EH (cell line): ENCODE measurements at places on chromosomes 1 and 21.

GRCh38 chr1:173506437-173506836, 29.3 kb downstream of the PRDX6 start:
- no peak for DNase-seq

DNA sequence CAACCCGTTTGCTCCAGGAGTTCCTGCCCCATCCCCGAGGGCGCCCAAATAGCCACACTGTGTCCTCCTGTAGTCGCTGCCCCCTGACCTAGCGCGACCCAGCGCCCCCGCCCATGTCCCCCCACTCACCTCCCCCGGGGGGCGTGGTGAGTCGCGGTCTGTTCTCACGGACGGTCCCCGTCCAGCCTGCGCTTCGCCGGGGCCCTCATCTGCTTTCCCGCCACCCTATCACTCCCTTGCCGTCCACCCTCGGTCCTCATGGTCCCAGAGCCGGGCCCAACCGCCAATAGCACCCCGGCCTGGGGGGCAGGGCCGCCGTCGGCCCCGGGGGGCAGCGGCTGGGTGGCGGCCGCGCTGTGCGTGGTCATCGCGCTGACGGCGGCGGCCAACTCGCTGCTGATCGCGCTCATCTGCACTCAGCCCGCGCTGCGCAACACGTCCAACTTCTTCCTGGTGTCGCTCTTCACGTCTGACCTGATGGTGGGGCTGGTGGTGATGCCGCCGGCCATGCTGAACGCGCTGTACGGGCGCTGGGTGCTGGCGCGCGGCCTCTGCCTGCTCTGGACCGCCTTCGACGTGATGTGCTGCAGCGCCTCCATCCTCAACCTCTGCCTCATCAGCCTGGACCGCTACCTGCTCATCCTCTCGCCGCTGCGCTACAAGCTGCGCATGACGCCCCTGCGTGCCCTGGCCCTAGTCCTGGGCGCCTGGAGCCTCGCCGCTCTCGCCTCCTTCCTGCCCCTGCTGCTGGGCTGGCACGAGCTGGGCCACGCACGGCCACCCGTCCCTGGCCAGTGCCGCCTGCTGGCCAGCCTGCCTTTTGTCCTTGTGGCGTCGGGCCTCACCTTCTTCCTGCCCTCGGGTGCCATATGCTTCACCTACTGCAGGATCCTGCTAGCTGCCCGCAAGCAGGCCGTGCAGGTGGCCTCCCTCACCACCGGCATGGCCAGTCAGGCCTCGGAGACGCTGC, 1.1 kb downstream of the HTR6 start:
- no peak for DNase-seq

DNA sequence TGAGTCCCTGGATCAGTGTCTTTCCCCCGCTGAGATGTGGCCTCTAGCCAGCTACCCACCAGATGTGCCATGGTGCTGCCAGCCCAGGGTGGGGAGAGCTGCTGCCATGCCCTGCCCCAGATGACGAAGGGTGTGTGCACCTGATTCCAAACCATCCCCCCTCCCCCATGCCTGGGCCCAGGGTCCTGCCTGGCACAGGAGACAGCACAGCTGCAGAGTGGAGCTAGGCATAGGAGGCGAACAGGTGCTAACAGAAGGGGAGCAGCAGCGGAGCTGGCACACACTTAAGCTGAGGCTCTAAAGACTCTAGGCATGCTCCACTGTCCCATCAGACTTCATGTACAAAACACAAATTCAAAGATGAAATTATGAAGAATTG, 9.0 kb upstream of the LDLRAP1 start:
- DNase-seq, result no peak

GRCh38 chr21:33069243-33069642, 698 bp upstream of the OLIG1 start:
- no peak for DNase-seq

- peak; percentile 82 for DNase-seq
Observed at GRCh38 chr1:212656730-212657129, 42.9 kb downstream of the BATF3 start.

DNA sequence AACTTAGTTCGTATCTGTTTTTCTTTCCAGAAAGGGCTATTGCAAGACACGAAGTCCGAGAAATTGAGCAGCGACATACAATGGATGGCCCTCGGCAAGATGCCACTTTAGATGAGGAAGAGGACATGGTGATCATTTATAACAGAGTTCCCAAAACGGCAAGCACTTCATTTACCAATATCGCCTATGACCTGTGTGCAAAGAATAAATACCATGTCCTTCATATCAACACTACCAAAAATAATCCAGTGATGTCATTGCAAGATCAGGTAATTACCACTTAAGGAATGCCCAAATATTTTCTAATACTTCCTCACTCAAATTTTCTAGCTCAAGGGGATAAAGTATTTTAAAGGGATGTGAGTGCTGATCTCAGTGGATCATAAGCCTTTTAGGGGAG, 158.5 kb downstream of the HS2ST1 start:
- DNase-seq, result no peak

DNA sequence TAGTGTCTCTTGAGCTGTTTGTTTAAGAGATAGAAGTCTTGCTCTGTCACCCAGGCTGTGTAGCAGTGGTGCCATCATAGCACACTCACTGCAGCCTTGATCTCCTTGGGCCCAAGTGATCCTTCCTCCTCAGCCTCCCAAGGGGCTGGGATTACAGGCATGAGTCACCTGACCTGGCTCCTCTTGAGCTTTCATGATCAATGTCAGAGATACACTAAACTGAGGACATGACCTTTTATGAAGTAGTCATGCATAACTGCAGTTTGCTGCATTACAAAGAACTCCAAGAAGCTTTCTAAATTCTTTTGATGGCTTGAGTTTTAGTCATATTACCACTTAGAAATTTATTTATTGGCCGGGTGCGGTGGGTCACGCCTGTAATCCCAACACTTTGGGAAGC, 77.7 kb downstream of the CC2D1B start:
- peak; percentile 71 for DNase-seq

GRCh38 chr1:79845936-79846335, 839.4 kb upstream of the ADGRL4 start:
- DNase-seq, result peak; percentile 19

- no peak for DNase-seq
Observed at GRCh38 chr1:90821788-90822359, 104.8 kb upstream of the BARHL2 start.

DNA sequence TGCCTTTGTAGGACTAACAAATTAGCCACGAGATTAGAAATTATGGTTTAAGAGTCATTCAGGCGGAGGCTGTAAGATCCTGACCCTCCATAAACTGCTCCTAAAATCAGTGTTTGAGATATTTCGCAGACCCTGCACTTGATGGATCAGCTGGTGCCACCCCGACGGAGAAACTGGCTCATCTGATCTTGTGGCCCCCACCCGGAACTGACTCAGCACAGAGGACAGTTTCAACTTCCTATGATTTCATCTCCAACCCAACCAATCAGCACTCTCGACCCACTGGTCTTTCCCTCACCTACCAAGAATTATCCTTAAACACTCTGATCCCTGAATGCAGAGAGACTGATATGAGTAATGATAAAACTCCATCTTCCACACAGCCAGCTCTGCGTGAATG, 3.7 kb upstream of the JAM2 start:
- DNase-seq, result no peak

DNA sequence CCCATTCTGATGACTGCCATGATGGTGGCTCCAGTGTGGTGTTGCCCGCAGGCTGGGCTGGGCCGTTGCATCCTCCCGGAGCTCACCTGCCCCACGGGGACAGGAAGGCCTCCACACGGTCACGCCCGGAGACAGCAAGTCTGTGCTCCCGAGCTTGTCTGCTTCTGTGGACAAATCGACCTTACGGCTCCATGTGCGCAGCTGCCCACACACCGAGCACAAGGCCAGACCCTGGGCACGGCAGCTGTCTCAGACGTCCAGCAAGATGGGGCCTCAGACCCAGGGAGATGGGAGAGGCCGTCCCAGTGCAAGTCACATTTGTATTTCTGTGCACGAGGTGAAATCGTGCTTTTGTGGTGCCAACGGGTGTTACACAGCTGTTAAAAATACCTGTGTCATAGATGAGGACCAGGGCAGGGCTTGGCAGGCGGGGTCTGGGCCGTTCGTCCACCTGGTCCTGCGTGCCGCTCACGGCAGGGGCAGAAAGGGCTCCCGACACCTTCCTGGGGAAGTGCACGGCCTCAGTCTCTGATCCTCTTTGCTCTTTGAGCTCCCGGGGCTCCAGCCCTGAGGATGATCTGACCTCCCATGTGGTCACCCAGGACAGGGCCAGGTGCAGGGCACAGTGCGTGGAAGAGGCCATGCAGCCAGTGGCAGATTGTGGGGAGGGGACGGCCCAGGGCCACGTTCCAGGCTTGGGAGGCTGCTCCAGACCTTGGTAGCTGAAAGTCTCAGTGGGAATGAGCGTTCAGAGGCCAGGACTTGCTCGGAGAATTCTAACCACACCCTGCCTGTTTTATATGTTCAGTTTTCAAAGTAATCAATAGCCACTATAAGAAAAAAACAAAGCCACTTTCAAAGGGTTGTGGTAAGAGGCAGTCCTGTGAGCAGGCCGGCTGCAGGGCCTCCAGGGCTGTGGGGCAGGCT, 13.5 kb downstream of the COL6A1 start:
- no peak for DNase-seq

DNA sequence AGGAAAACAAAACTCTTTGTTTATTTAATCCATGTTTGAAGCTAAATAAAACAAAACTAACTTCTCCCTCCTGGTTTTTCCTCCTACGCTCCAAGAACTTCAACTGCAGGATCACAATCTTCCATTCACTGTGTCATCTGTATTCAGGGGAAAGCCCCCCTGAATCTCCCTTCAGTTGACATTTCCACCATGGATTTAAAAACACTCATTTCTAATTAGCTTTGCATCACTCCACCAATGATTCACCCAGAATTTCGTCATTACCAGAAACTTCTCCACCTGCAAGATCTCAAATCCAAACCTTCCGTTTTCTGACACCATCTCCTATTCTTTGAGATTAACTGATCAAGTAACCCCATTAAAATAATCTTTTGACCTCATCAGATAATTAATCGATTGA, 10.9 kb upstream of the RGS5 start:
- DNase-seq, result no peak

GRCh38 chr1:169200319-169200718, 93.8 kb downstream of the ATP1B1 start:
- no peak for DNase-seq

DNA sequence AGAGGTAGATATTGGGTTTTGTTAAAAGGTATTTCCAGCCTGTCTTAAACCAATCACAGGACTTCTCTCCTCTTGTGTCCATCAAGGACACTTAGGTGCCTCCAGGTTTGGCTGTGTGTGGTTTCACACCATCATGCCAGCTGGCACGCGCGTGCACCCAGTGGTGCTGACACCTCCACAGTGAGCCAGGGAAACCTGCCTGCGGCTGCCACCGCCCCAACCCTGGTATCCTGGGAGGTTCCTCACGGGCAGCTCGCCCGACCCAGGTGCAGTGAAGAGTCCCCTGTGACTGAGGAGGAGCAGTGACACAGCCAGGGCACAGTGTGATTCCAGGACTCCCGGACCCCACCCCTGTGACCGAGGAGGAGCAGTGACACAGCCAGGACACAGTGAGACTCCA, 13.2 kb upstream of the COL6A2 start:
- no peak for DNase-seq

GRCh38 chr21:33496345-33496744, 4.8 kb upstream of the DNAJC28 start:
- no peak for DNase-seq

- DNase-seq, result no peak
Observed at GRCh38 chr21:42179316-42179715, 39.6 kb upstream of the ABCG1 start.

GRCh38 chr1:22264464-22265341, 121.8 kb upstream of the WNT4 start:
- DNase-seq, result no peak

- no peak for DNase-seq
Observed at GRCh38 chr21:17513214-17514123, 626 bp downstream of the CXADR start.

- peak; percentile 34 for DNase-seq
Observed at GRCh38 chr1:108560189-108560873, 431 bp downstream of the EEIG2 start.

DNA sequence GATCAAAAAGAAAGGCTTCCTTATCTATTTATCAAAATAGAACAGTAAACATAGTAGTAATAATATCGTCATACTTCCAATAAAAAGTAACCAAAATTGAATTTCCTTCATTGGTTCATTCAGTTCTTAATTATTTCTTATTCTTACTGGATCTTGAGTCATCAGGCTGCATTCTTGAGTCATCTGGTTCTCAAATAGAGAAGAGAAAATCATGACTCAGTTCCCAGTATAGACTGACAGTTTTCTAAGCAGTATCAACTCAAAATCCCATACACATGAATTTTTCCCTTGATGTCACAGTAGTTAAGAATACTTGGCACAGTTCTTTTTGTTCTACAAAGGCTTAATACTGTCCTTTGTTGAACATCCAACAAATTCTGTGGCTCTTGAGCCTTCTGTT, 626.9 kb upstream of the ADGRL4 start:
- DNase-seq, result peak; percentile 77

DNA sequence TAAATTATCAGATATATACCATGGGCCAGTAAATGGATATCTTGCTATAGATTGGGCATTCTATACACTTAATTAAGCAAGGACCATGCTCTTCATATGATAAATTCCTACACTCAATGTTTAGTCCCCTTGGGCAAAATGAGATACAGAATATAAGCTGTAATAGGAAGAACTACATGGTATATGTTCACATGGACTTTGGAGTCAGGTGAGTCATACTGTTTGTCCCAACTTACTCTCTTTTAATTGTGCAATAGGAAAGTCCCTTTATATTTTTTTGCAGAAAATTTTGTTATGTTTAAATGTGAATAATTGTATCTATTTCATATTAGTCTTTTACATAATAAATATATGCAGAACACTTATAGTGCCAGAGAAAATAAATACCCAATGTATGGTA, 820.2 kb upstream of the ADAMTS5 start:
- no peak for DNase-seq

DNA sequence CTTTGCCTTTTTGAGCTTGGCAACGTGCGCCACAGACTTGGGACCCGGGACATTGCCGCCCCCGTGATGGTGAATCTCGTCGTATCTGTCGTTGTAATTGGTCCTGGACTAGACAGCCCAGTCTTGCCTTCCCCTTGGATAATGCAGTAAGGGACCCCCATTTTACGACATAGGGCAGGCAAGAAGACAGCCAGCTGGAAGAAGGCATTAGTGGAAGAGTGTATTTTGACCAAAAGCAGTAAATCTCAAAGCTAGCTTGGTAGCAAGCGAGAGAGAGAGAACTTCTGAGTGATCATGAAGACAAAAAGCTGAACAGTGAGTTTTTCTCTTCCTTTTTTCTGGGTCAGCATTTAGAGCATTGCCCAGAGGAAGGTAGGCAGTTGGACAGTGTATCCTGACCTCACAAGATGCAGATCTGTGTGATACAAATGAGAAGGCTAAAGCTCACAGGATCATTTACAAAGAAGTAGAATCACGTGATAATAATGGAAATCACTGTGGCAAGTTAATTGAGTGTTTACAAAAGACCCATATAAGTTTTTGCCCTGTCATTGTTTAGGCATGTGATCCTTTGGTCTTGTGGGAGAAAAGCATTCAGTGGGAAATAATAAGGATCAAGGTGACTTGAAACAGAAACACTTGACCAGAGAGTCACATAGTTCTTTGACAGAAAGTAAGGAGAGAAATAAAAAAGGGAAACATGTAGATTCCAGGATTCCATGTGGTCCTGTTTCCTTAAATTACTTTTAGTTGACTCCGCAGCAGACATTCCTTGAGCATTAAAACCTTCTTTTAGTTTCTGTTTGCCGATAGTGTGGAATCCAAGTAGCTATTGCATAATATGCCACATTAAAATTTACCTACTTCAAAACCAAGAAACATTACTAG, 66.3 kb downstream of the CNST start:
- peak; percentile 96 for DNase-seq

GRCh38 chr21:23014021-23014420, 2015.8 kb downstream of the NCAM2 start:
- no peak for DNase-seq
